ENCODE measurements at places on chromosomes 7 and 10.

DNA sequence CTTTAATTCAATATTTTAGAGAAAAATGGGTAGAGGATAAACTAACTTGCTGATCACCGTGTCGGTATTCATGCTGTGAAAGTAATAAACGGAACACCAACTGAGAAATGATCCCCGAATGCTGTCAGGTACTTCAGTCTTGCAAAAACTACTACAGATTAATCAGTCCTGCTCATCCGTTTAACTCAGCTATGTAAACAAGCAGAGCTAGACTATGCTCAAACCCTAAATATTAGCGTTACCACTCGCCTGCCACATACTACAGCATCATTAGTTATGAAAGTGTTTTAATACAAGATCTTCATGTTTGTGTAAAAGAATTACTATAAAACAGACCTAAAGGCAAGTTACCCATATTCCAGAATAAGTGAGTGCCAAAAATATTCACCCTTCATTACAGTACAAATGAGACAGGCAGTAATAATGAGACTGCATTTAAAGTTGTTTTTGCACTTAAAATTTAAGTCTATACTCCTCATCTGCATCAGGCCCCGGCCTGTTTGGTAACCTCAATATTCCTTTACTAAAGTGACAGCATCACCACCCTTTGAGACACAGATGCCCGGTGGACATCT is 952 bp downstream of the DNMBP start:
- no peak for DNase-seq

GRCh38 chr7:122132341-122132740 is 11.7 kb downstream of the AASS start:
- DNase-seq, result no peak

- no peak for DNase-seq
These were observed 479.8 kb downstream of the ADRA2A start for GRCh38 chr10:111556666-111557065.

GRCh38 chr10:63583909-63584724 is 62.9 kb downstream of the REEP3 start:
- DNase-seq, result peak; percentile 7

- peak; percentile 56 for DNase-seq
These were observed 24.6 kb upstream of the MKLN1 start for GRCh38 chr7:131302876-131303707.

DNA sequence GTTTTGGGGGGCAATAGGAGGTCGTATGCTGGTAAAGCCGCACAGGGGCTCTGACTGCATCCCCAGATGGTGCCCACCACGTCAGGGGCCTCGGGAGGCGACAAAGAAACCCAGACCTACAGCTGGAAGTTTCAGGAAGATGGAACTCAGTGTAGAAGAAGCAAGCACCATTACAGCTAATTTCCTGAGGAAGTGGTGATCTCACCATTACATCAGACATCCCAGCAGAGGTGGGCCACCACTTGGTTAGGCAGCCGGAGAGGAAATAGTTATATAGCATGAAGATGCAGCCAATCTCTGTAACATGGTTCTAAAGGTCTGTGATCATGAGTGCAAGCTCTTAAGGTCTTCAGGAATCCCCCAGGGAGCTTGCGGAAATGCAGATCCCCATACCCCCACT is 127.3 kb upstream of the PCBD1 start:
- DNase-seq, result no peak

GRCh38 chr10:93767724-93768399 is 10.1 kb downstream of the LGI1 start:
- no peak for DNase-seq

- no peak for DNase-seq
These were observed 7.8 kb downstream of the TES start for GRCh38 chr7:116218051-116218645.

- no peak for DNase-seq
These were observed 79.8 kb upstream of the NME8 start for GRCh38 chr7:37768611-37769010.

GRCh38 chr10:5588603-5589002 is 63.8 kb downstream of the CALML3 start:
- DNase-seq, result no peak

- no peak for DNase-seq
These were observed 163.2 kb downstream of the TNS3 start for GRCh38 chr7:47418601-47419309.

- no peak for DNase-seq
These were observed 161.3 kb downstream of the EGFR start for GRCh38 chr7:55179931-55180682.

GRCh38 chr7:142176901-142177300 is 65.4 kb downstream of the MGAM2 start:
- DNase-seq, result no peak

GRCh38 chr7:27314111-27314510 is 71.5 kb downstream of the EVX1 start:
- DNase-seq, result no peak

GRCh38 chr7:76196786-76197185 is 4.9 kb upstream of the SRRM3 start:
- no peak for DNase-seq

- DNase-seq, result no peak
These were observed 9.8 kb downstream of the COBL start for GRCh38 chr7:51306761-51307160.

GRCh38 chr10:6140965-6141295 is 52.1 kb downstream of the RBM17 start:
- no peak for DNase-seq

- no peak for DNase-seq
These were observed 193.3 kb upstream of the PHF14 start for GRCh38 chr7:10780400-10780747.

GRCh38 chr7:3965794-3966395 is 664.8 kb downstream of the SDK1 start:
- no peak for DNase-seq

GRCh38 chr7:47253650-47254080 is 328.2 kb downstream of the TNS3 start:
- no peak for DNase-seq

DNA sequence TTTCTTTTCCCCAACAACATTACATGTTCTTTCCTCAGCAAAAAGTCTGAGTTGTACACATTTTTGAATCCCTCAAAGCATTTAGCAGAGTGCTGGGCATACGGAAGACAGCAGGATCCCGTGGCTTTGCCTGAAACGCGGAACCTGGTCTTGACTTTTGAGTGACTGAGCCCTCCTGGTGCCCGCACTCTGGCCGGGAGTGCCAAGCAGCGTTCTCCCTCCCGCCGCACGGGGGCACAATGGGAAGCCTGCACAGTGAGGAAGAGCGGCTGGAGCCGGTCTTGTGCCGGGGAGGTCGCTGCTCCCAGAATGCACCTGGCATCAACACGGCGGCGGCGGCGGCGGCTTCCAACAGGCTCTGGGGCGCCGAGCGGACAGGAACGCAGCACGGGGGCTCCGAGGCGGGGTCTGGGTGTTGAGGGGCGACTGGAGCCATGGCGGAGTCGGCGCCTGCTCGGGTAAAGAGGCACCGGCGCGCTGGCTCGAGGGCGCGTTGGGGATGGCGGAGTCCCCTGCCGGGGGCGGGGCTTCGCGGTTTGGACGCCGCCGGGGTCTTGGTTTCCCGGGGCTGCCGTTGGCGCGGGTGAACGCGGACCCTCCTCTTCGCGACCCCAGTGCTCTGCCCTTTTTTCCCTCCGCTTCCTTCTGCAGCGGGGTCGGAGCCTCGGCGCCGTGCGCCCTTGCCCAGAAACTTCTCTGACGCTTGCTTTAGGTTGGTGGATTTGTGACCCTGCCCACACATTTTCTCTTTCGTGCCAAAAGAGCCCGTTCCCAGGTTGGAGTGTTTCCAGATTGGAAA is at the start of gene ZNF212:
Gene ZNF212, plus strand, starts transcription at position 307 of the 799 bp plus-strand sequence. Its CDS starts 128 bp downstream, at position 435.
- peak; percentile 91 for DNase-seq

- no peak for DNase-seq
These were observed 474.4 kb upstream of the C7orf33 start for GRCh38 chr7:148116195-148116594.

- no peak for DNase-seq
These were observed 515 bp downstream of the TBX20 start for GRCh38 chr7:35253460-35253709.

DNA sequence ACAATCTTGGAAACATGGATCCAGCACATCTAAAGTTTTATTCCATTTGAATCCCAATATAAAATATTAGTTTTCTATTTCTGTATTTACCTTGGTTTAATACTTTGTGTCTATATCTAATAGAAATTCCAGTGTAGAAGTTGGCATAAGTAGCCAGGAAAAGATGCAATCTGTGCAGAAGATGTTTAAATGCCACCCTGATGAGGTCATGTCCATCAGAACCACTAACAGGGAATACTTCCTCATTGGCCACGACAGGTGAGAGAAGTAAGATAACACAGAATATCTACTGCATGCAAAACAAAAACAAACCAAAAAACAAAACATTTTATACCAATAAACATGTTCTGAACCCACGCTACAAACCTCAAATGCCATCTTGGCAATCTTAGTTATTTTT is 15.7 kb downstream of the PLEKHS1 start:
- DNase-seq, result no peak

- DNase-seq, result peak; percentile 90
These were observed 2.1 kb downstream of the ANK3 start for GRCh38 chr10:60387531-60387930.

All from NCI-H2081 (cell line).